ENCODE measurements at places on chromosomes 12 and 14.

- no peak for DNase-seq
Observed at GRCh38 chr12:71092290-71092689, 65.5 kb downstream of the TSPAN8 start.

GRCh38 chr12:47200446-47200845 lies 120.7 kb upstream of the AMIGO2 start:
- no peak for DNase-seq

DNA sequence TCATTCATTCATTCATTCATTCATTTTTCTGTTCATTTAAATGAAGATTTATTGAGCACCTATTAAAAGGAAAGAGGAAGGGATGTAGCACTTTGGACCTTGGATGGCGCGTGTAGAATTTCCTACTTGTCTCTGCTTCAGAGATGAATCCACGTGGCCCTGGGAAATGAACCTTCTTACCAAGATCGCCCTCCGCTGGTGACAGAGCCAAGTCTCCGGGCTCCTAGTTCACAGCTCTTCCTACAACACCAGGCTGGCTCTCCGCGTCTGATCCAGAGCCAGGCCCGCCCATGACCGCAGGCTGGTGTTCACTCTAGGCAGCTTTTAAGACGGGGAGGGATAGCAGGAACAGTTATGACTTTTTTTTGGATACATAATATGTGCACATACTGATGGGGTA lies 70.9 kb upstream of the PIWIL1 start:
- DNase-seq = no peak

DNA sequence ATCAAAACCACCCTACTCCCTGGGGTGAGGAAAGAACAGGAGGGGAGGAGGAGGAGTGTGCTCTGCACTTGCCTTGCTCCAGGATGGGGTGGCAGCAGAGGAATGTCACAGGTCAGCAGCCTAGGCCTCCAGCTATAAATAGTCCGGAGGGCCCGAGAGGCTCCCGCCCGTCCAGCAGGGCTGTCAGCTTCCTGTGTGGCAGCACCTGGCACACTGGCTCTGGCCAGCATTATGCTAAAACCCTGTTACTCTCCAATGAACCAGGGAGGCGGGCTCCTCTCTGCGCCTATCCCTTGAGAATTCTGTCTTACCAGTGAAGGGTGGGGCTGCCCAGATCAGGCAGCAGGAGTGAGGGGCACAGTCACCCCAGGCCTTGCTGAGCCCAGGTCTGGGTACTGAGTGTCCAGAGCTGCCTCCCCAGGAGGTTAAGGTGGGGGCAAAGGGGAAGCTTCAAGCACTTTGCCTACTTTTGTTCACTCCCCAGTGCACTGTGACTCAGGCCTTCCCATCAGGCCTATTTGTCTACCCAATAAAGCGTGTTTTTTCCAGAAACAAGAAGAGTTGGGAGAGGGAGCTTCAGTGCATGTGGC lies 1.2 kb upstream of the COX14 start:
- DNase-seq = peak; percentile 47

DNA sequence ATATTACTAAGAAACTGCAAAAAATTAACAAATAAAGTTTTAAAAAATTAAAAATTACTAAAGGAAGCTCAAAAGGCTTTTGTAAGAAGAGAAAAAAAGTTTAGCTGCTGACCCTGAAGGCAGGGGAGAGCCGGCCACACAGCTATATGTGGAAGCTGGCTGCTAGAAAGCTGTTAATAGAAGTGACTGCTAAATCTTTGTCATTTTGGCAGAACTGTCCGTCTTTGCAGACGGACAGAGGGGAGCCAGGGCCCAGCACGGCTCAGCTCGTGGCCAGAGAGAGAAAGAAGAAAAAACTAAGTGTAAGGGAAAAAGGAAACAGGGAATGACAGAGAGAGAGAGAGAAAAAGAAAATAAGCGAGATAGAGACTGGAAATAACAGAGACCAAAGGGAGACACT lies 27.9 kb downstream of the PRMT8 start:
- no peak for DNase-seq

DNA sequence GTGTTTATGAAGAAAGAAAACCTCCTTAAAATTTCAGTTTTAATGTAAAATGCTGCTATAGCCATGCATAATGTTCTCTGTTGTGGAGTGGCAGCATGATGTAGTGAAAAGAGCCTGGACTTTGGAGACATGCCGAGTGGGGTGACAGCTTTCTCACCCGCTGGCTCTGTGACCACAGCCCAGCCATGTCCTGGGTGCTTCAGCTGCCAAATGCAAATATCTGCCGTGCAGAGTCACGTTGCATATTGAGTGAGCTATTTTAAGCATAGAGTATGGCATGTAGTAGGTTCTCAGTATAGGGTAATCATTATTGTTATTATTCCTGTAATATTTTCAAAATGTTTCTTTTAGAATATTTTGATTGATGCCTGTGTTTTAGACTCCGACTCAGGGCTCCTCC lies 15.5 kb upstream of the TCTN2 start:
- peak; percentile 52 for DNase-seq

GRCh38 chr12:47141459-47141858 lies 61.7 kb upstream of the AMIGO2 start:
- DNase-seq = no peak

- no peak for DNase-seq
Observed at GRCh38 chr12:48779869-48780268, 9.0 kb downstream of the ADCY6 start.

GRCh38 chr12:124994437-124994975 lies 1.1 kb downstream of the BRI3BP start:
- DNase-seq = no peak
